T1000 (cell line): ENCODE measurements at places on chromosomes 6 and 20.

DNA sequence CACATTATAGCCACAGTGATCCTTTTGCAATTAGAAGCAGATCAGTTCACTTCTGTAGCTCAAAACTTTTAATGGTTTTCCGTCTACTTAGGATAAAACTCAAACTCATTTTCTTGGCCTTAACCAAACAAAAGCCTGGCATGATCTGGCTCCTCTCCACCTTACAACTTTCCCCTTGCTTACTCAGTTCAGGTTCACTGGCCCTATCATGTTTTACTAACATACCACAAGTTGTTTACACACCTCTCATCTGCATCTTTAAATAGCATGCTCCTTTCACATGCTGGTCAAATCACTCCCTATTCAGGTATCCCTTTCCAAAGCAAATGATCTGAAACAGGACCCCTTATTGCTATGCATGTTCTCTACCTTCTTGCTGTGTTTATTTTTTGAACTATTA is 191.4 kb upstream of the FAM83B start:
- DNase-seq: no peak

GRCh38 chr6:36223706-36224105 is 27.2 kb downstream of the BRPF3 start:
- DNase-seq: no peak

DNA sequence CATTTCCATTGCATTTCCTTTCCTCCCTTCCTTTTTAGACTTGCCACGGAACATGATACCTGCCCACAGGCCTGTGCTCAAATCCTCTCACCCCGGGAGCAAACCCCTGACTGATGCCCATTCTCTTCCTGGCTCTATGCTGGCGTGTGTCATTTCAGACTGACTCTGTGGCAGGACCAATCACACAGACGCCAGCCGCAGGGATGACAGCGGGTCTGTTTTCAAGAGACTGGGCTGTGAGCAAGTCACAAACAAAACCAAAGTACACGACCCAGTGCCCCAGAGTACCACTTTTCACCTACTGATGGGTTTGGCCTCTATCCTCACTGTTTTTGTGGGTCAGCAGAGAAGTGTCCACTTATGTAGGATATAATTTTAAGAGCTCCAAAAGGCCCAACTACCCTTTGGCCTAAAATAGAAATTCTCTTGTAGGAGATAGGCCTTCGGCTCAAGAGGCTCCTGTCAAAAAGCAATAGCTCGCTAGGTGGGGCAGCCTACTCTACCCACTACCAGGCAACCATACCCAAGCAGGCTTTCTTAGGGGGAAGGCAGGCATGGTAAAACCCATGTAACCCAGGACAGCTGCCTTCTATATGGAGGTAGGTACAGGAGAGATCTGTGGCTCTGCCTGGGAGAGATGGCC is 215.7 kb downstream of the CDC5L start:
- DNase-seq: no peak

- no peak for DNase-seq
Measured at GRCh38 chr6:22808466-22808865, 239.1 kb downstream of the HDGFL1 start.

DNA sequence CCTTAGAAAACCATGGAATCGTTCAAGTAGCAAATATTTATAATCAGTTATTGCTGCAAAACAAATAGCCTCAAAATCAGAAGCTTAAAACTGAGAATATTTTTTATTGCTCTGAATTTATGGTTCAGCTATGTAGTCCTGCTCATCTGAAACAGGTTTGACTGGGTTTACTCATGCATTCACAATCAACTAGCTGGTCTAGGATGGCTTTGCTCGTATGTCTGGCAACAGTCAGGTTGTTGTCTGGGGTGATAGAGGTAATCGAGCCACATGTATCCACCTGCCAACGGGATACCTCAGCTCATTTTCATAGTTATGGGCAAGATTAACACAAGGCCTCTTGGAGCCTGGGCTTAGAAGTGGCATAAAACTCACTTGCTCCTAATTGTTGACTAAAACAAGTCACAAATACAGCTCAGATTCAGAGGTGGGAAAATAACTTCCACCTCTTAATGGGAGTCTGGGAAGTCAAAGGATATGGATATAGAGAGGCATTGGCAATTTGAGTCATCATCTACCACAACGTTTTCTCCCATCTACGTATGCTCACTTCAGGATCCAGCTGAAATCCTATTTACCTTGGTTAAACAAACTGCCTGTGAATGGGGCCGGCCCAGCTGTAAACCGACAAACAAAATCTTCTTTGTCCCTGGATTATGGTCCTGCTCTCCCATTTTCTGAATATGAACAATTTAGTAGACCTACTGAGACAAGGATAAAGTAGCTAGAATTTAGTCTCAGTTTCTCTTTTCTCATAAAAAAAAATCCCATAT is 54.5 kb upstream of the TENT5A start:
- no peak for DNase-seq

- DNase-seq: no peak
Measured at GRCh38 chr6:19842030-19842615, 5.0 kb downstream of the ID4 start.
